ENCODE measurements at places on chromosomes 2 and 18. TPM values are rescaled to one million over a fixed set of nuclear protein-coding genes. Genes with fewer than 3 reads are reported as not detected.

- no peak for DNase-seq
Measured at GRCh38 chr2:101140978-101141655, 10.1 kb downstream of the TBC1D8 start.

DNA sequence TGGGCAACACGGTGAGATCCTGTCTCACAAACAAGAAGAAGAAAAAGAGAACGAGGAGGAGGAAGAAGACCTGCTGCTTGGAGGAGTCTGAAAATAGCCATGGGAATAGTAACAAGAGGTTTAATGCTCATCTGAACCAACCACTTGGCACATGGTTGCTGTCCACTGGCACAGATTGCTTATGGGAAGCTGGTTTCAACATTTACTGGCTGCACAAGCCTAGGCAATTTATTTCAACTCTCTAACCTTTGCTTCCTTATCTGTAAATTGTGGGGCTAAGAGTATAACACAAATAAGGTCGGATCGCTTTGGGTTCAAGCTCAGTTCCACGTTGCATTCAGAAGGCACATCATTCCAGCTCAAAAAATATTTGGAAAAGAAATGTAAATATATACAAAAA is 14.2 kb upstream of the RHOB start:
- DNase-seq = no peak

Gene DCDC2C
- total RNA-seq = not detected

GRCh38 chr2:114880046-114880445 is 437.6 kb downstream of the DPP10 start:
- DNase-seq = no peak

DNA sequence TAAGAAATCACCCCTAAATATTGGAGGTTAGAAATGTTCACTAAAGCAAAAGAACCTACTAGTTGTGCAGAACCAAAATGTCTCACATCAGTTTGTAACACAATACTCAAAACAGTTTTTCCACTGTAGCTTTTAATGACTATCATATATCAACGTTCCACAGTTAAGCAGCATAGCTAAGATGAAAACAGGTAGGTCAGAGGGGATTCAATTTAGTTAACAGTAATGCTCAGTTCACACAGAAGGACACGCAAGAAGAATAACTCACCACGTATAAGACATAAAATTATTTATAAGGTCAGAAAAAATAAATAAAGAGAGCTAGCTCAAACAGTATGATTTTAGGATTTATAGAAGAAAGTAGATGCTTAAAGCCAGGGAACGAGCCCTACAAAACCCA is 118.9 kb upstream of the CCDC150 start:
- DNase-seq = no peak

Gene GALNT3
- total RNA-seq = 3.2 TPM

DNA sequence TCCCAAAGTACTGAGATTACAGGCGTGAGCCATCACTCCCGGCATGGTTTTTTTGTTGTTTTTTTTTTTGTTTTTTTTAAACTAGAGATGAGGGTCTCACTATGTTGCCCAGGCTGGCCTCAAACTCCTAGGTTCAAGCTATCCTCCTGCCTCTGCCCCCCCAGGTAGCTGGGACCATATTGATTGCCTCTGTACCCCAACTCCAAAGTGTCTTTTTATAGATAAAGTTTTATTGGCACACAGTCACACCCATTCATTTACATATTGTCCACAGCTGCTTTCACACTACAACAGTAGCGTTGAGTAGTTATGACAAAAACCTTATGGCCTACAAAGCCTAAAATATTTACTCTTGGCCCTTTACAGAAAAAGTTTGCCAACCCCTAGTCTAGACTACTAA is 45.2 kb upstream of the SP5 start:
- DNase-seq = no peak

Gene TMEM178A
- 1.9 TPM for total RNA-seq

Gene PDE1A
- 0.06 TPM for total RNA-seq

DNA sequence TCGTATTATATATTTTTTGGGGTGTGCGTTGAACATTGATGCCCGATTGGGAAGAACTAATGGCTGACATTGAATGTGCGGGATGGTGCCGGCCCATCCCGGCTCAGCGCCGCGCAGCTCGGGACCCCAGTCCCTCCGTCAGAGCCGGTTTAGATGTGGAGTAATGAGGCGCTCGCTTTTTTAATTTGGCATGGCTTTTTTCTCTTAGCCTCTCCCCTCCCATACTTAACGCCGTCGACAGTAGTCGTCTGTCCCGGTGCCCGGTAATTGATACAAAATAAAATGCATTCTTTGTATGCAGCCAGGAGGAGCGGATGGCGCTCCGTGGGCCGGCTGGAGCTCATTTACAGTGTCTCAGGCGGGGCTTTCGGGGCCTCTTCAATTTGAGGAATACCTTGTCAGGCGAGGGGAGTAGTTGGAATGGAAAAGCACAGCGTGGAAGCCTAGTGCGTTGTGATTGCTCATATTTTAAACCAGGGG is 209.2 kb downstream of the GBX2 start:
- DNase-seq = no peak

Gene BCS1L
- 37.6 TPM for total RNA-seq

GRCh38 chr2:222322236-222322635 is 23.4 kb upstream of the PAX3 start:
- no peak for DNase-seq

DNA sequence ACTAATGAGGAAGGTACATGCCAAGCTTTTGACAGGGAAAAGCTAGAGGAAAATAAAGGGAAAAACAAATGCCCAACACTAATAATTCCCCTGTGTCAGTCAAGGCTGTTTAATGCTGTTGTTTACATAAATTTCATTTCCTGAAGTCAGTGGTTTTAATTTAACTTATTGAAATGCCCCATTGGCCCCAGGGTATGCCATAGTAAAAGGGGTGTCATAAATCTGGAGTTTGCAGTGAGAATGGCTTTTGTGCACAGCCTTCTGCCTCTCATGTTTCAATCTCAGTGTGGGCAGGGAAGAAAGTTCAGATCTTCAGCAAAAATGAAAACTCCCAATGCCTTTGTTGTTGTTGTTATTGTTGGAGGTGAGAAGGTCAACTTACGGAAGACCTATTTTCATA is 550.1 kb upstream of the DCC start:
- no peak for DNase-seq

- no peak for DNase-seq
Measured at GRCh38 chr18:76275727-76276313, 219.2 kb downstream of the ZNF516 start.

DNA sequence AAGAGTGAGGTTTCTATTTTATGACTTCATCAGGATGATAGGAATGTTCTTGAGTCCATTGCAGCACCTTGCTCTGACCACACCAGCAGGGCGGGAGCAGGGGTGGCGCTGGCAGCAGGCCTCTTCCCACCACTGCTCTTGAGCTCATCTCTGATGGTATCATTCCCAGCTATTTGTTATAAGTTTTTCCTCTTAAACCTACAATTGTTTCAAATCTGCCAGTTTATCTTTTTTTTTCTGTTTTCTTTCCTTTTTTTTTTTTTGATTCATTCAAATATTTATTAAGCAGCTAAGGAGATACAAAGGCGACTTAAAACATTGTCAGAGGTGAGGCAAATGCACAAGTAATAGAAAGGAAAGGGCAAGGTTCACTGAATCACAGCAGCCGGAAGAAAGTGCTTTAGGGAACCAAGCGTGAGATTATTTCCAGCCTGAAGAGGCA is 28.7 kb downstream of the NIFK start:
- DNase-seq = no peak

GRCh38 chr18:76977684-76978232 is 154.8 kb downstream of the MBP start:
- no peak for DNase-seq

Gene UGT1A3
- not detected for total RNA-seq

GRCh38 chr2:201807452-201807999 is 1.2 kb downstream of the CDK15 start:
- DNase-seq = no peak

Gene GDF7
- 9.5 TPM for total RNA-seq

GRCh38 chr18:31451625-31452024 is 4.1 kb downstream of the DSG3 start:
- no peak for DNase-seq

DNA sequence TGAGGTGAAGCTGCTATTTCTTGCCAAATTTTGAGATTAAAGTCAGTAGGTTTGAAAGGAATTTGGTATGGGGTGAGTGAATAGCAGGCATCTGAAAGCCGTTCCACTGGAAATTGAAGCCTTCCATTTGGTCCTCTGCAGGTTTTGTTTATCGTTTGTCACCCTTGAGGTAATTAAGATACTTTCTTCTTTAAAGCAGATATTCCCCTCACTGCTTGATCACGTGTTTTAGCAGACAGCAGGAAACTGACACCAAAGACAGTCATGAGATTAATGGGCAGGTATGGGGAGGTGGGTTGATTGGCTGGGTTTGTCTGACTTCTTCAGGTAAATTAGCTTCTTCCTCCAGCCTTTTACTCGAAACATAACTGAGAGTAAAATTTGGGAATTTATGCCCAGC is 10.7 kb downstream of the LPIN1 start:
- no peak for DNase-seq

DNA sequence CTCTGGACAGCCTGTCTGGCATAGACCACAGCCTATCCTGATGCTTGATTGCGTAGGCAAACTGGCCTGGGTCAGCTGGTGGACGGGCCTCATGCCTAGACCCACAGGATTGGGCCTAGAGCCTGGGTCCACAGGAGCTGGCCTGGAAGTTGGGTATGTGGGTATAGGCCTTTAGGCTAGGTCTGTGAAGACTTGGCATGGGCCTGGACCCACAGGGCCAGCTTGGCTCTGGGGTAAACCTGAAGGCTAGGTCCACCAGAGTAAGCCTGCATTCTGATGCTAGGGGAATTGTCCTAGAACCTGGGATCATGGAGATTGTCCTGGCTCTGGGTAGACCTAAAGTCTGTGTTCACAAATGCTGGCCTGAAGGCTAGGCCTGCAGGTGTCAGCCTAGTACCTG is 1293.7 kb downstream of the CNTNAP5 start:
- no peak for DNase-seq
